CD4-positive, alpha-beta T cell treated with Interleukin-10 for 1 hour (primary cell): ENCODE measurements at places on chromosomes 5 and 9.

DNA sequence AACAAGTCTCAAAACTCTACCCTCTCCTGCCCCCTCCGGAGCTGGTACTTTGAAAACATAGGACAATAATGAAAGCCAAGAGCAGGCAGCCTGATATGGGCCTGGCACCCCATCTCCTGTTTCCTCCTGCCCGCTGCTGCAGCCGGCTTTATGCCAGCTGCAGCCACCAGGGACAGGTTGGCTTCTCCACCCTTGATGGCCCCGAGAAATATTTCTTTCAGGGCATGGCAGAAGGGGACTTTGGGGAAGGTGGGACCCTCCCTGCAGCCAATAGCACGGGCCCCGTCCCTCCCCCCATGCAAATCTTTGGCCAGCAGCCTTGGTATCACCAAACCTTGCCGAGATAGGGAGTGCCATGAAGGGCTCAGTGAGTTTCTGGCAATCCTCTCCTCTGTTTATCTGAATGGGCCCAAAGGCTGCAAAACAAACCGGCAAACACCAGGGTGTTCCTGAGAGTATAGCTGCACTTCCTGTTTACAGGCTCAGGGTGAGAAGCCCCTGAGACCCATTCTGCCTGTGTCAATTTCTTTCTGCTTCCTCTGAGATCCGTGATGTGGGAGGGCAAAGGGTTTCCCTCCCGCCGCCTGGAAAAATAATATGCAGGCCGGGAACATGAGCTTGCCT is 73.4 kb upstream of the BOD1 start:
- peak; percentile 7 for DNase-seq

DNA sequence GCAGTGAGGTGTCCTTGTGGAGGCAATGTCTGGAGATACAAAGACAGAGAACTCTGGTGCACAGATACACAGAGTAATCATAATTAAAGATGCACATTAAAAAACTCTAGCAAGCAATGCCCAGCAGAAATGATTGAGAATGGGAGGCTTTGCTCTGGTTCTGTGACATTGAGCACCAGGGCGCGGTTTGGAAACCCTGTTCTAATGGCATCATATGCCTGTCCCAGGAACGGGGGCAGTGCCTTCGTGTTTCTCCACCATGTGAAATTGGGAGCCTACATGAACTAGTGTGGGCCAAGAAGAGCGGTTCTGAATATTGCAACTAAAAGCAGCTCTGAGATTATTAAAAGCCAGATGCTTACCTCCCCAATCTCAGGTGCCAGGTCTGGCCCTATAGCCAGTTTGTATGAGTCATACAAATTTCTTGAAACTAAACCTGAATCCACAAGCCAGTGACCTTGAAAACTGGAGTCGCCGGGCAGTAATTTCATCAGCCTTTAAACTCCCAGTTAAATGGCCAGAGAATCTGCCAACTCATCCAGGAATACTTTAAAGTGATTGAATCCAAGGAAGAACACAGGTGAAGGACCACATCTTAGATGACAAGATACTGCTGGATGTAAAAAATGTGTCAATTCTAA is 22.2 kb upstream of the CTSL start:
- DNase-seq, result no peak

- DNase-seq, result peak; percentile 33
Measured at GRCh38 chr5:53041071-53041692, 52.0 kb downstream of the ITGA2 start.

DNA sequence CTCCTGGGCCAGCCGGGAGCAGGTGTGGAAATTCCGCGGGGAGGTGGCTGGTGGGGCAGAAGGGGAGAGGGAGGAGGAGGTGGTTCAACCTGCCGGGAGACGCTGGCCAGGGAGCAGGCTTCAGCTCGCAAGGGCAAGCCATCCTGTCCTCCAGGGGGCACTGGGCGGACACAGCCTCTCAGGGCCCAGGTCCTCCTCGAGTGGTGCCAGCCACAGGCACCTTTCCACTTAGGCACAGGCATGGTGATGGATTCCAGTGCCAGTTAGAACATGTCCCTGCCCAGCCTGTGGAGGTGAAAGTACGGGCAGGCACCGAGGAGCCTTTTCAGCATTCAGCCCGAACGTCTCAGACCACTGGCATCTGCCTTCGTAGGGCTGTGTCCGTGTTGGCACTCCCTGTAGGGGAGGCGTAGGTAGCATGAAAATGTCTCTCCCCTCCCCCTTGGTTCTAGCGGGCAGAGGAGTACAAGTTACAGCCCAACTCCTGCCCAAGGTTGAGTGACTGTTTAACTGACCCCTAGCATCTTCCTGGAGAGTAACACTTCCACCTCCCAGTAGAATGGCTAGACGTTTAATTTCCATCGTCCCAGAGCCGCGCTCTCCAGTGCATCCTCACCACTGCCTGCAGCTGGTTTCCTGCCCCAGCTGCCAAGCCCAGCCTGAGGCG is 48.9 kb downstream of the DAB2IP start:
- DNase-seq, result peak; percentile 19

DNA sequence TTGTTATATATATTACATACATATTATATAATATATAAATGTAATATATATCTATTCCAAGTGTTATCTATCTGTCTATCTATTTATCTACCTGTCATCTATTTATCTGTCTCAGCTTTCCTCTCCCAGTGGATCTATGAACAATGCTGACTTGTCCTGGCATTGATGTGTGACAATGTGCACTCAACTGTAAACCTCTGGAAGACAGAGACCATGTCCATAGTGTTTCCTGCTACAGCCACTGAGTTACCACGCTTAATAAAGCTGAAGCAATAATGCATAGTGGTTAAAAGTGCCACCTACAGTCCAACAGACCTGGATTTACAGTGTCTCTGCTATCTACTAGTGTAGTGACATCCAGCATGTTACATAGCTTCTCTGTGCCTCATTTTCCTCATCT is 57.2 kb upstream of the TMED7 start:
- DNase-seq, result no peak

- no peak for DNase-seq
Measured at GRCh38 chr5:154243736-154244135, 53.2 kb downstream of the GALNT10 start.
